ENCODE measurements at places on chromosomes 5 and 9.

DNA sequence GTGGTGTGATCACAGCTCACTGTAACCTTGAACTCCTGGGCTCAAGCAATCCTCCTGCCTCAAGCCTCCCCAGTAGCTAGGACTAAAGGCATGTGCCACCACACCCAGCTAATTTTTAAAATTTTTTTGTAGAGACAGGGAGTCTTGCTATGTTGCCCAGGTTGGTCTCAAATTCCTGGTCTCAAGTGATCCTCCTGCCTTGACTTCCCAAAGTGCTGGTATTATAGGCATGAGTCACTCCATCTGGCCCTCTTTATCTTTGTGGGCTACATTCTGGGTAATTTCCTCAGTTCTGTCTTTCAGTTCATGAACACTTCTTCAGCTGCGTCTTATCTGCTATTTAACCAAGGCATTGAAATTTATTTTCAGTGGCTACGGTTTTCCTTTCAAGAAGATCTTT is 196.6 kb upstream of the IER5L start:
- no peak for DNase-seq

- peak; percentile 84 for DNase-seq
These were observed 122.7 kb upstream of the LPAR1 start for GRCh38 chr9:111161015-111161415.

- DNase-seq: peak; percentile 40
These were observed 76.0 kb downstream of the ARL15 start for GRCh38 chr5:54234304-54234933.

DNA sequence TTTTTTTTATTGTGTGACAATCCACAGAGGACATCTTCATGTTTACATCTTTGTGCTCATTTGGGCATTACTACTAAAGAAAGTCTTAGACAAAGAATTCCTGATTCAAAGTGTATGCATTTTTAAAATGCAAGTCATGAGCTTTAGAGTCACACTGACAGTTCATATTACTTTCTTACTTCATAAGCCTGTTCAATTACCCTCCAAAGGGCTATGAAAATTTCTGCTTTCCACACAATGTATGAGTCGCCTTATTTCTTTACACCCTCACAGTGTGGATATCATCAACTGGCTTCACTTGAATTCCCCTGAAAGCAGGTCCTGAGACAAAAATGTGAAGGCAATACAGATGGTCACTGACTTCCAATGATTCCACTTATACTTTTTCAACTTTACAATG is 280.4 kb upstream of the PTGER4 start:
- peak; percentile 25 for DNase-seq

GRCh38 chr9:134994926-134995791 is 77.4 kb upstream of the FCN1 start:
- DNase-seq: no peak
